Activated naive CD8-positive, alpha-beta T cell treated with anti-CD3 and anti-CD28 coated beads, Interleukin-2, amount 10 ng/mL, durations not matched to agents 7 days and 5 days (primary cell): ENCODE measurements at places on chromosomes 2 and 18. TPM values are rescaled to one million over a fixed set of nuclear protein-coding genes. Genes with fewer than 3 reads are reported as not detected.

DNA sequence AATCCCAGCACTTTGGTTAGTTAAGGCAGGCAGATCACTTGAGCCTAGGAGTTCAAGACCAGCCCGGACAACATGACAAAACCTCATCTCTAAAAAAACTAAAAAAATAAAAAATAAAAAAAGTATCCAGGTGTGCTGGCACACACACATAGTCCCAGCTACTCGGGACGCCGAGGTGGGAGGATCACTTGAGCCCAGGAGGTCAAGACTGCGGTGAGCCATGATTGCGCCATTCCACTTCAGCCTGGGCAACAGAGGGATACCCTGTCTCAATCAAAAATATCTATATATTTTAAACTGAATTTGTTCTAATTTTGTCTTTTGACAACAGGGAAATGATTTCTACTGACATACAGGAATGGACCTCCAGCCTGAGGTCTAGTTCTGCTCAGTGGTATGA lies 73.3 kb upstream of the MBOAT2 start:
- H3K27me3 ChIP-seq: peaks cover 3% of the 10 kb centered on the region
- H3K4me3 ChIP-seq: no peak overlapping the region
- H3K4me1 ChIP-seq: no peaks in the 10 kb centered on the region
- no peaks in the 10 kb centered on the region for H3K36me3 ChIP-seq
- DNase-seq: no peak

DNA sequence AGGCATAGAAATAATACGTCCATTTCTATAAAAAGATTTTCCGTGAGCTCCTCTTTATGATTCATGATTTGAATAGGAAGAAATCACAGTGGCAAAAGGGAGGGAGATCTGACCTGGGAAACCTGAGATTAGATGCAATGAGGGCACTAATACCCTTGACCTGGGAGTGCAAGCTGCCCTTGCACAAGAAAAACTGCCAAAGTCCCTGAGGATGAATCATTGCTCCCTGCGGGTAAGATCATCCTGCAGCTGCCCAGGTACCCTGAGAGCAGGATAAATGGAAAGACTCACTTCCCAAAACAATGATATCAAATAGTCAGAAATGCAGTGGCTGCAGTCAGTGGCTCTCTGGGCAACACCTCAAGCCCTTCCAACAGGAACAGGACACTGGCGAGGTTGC lies 11.6 kb downstream of the FHL2 start:
- H3K4me1 ChIP-seq: no peaks in the 10 kb centered on the region
- H3K4me3 ChIP-seq: no peak overlapping the region
- no peak for DNase-seq
- H3K36me3 ChIP-seq: no peaks in the 10 kb centered on the region
- no peak overlapping the region for H3K27ac ChIP-seq

DNA sequence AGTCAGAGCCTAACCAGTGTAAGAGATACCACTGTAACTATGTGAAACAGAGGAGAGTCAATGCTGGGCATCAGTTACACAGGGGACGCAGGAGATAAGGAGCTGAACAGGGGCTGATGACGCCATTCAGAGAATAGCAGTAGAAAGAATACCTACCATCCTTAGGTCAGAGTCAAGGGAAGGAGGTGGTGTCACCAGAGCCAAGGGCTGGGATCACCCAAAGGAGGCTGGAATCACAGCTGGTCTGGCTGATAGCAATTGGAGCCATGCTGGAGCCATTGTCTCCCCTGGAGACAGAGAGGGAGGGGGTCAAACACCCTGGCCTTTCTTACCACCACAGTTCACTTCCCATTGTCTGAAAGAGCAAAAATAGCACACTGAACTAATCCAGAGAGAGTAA lies 37.3 kb upstream of the C18orf32 start:
- no peak overlapping the region for H3K4me3 ChIP-seq
- H3K4me1 ChIP-seq: no peaks in the 10 kb centered on the region
- no peaks in the 10 kb centered on the region for H3K36me3 ChIP-seq
- DNase-seq: no peak

GRCh38 chr2:8059255-8059654 lies 622.6 kb upstream of the ID2 start:
- H3K4me1 ChIP-seq: peaks cover 6% of the 10 kb centered on the region
- peaks cover 2% of the 10 kb centered on the region for H3K27me3 ChIP-seq
- no peak for DNase-seq
- peaks cover 4% of the 10 kb centered on the region for H3K36me3 ChIP-seq
- H3K4me3 ChIP-seq: no peak overlapping the region

DNA sequence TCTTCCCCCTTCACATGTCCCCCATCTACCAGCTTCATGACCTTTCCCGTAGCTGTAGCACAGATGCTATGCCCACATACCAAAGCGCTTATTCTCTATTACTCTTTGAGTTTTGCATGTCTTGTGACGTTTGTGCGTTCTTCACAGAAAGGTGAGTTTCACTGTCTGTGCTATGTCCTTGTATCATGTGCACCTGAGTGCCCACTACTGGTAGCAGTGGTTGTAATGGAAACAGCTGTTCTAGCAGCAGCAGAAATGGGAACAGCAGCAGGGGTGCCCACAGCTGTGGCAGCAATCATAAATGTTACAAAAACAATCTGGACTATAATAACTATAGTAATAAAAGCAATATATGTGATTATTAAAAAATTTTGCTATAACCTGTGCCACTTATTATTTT lies 127.1 kb downstream of the STK39 start:
- no peaks in the 10 kb centered on the region for H3K27me3 ChIP-seq
- no peak for DNase-seq
- no peak overlapping the region for H3K27ac ChIP-seq
- peaks cover 2% of the 10 kb centered on the region for H3K4me1 ChIP-seq
- H3K36me3 ChIP-seq: peaks cover 16% of the 10 kb centered on the region
- no peak overlapping the region for H3K4me3 ChIP-seq

DNA sequence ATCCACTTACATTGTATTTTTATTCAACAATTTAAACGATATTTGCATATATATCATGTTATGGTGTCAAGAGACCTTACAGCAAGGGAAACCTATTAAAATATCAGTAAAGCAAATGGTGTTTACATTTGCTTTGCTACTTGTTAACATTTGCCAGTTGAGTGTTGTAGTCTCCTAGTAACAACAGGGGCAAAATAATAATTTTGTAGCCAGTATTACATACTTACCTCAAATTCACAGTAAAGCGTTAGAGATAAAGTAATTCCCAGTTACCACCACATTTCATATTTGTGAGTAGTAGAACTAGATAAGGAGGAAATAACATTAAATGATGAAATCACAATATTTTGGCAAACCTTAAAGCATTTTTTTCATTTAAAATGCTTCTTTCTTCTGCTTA lies 71.3 kb downstream of the FASTKD2 start:
- H3K27ac ChIP-seq: no peak overlapping the region
- no peaks in the 10 kb centered on the region for H3K4me1 ChIP-seq
- H3K4me3 ChIP-seq: no peak overlapping the region

GRCh38 chr2:156470975-156471583 lies 34.9 kb downstream of the GPD2 start:
- no peak overlapping the region for H3K4me3 ChIP-seq
- no peak overlapping the region for H3K27ac ChIP-seq
- DNase-seq: no peak
- H3K27me3 ChIP-seq: no peaks in the 10 kb centered on the region
- H3K36me3 ChIP-seq: peaks cover 19% of the 10 kb centered on the region
- H3K4me1 ChIP-seq: peaks cover 21% of the 10 kb centered on the region

- DNase-seq: no peak
- no peaks in the 10 kb centered on the region for H3K27me3 ChIP-seq
- H3K4me3 ChIP-seq: peak overlapping the region; percentile 90
These were observed 1.6 kb upstream of the NFE2L2 start for GRCh38 chr2:177265824-177266817.

DNA sequence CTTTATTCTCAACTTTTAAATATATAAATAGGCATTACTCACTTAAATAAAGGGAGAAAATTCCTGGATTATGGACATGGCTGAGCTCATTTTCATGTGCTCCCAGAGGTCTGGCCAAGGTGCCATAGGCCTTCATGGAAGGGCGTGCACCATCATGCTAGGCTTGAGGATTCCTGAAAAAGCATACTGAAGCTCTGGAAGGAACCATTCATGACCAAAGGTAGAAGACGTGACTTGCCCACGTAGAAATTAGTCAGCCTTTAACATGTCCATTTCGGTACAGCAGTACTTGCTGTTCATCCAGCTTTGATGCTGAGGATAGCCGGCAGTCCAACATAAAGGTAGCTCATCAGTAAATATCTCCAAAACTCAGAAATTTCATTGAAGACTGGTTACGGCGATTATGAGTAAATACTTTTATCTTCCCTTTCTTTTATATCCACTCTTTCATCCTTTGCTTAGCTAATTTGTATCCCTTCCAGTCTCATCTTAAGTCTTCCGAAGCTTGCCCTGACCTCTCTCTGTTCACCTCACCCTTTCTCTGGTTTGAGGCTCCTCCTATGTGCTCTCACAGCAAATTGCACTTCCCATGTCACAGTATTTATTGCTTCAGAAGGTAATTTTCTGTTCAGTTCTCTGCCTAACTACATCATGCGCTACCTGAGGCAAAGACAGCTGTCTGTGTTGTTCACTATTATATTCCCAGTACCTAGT lies 32.3 kb upstream of the ASNSD1 start:
- peaks cover 7% of the 10 kb centered on the region for H3K4me1 ChIP-seq
- H3K27me3 ChIP-seq: peaks cover 3% of the 10 kb centered on the region
- no peak for DNase-seq
- no peak overlapping the region for H3K27ac ChIP-seq
- no peak overlapping the region for H3K4me3 ChIP-seq

- no peaks in the 10 kb centered on the region for H3K27me3 ChIP-seq
- peaks cover 2% of the 10 kb centered on the region for H3K36me3 ChIP-seq
- no peaks in the 10 kb centered on the region for H3K4me1 ChIP-seq
- H3K4me3 ChIP-seq: no peak overlapping the region
These were observed 21.4 kb downstream of the ZNF24 start for GRCh38 chr18:35322486-35323458.

DNA sequence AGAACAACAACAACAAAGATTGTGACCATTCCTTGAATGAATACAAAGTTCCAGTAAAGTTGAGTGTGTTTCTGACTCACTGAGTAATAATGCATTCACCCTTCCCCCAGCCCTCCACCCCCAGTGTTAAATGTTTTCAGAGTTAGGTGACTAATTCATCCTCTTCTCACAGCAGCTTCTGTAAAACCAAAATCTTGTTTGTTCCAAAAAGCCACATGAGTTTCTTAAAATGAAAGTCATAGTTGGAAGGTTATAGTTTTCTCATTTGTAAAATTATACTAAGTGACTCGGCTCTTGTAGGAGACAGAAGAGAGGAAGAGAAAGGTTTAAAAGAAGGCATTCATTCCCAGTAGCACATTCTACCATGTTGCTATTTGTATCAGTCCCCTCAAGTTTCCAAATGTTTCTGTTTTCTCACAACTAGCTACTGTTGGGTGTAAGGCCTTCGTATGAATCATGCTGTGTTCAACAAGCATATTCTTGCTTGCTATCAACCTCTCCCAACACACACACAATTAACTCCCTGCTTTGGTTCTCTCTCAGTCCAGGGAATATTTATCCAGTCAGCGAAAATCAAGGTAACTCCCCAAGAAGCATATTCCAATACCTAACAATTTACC lies 75.3 kb downstream of the MBD2 start:
- peaks cover 15% of the 10 kb centered on the region for H3K36me3 ChIP-seq
- no peaks in the 10 kb centered on the region for H3K27me3 ChIP-seq
- peak overlapping the region; percentile 12 for H3K27ac ChIP-seq
- H3K4me1 ChIP-seq: peaks cover 23% of the 10 kb centered on the region
- no peak for DNase-seq
- peak overlapping the region; percentile 9 for H3K4me3 ChIP-seq

GRCh38 chr18:57664568-57665165 lies 43.0 kb upstream of the NARS1 start:
- H3K4me1 ChIP-seq: peaks cover 25% of the 10 kb centered on the region
- no peaks in the 10 kb centered on the region for H3K27me3 ChIP-seq
- H3K36me3 ChIP-seq: peaks cover 4% of the 10 kb centered on the region
- H3K27ac ChIP-seq: no peak overlapping the region
- no peak overlapping the region for H3K4me3 ChIP-seq
- DNase-seq: no peak

GRCh38 chr18:46435031-46435430 lies 222.0 kb downstream of the LOXHD1 start:
- H3K27me3 ChIP-seq: peaks cover 14% of the 10 kb centered on the region
- no peaks in the 10 kb centered on the region for H3K36me3 ChIP-seq
- no peak overlapping the region for H3K4me3 ChIP-seq
- no peaks in the 10 kb centered on the region for H3K4me1 ChIP-seq
- DNase-seq: no peak

GRCh38 chr2:71783815-71784214 lies 330.5 kb downstream of the DYSF start:
- no peak for DNase-seq
- no peak overlapping the region for H3K27ac ChIP-seq
- no peaks in the 10 kb centered on the region for H3K4me1 ChIP-seq
- H3K36me3 ChIP-seq: no peaks in the 10 kb centered on the region
- peaks cover 2% of the 10 kb centered on the region for H3K27me3 ChIP-seq

- H3K36me3 ChIP-seq: peaks cover 16% of the 10 kb centered on the region
- no peak overlapping the region for H3K4me3 ChIP-seq
- no peaks in the 10 kb centered on the region for H3K27me3 ChIP-seq
These were observed 45.7 kb upstream of the STK17B start for GRCh38 chr2:196217116-196217515.

DNA sequence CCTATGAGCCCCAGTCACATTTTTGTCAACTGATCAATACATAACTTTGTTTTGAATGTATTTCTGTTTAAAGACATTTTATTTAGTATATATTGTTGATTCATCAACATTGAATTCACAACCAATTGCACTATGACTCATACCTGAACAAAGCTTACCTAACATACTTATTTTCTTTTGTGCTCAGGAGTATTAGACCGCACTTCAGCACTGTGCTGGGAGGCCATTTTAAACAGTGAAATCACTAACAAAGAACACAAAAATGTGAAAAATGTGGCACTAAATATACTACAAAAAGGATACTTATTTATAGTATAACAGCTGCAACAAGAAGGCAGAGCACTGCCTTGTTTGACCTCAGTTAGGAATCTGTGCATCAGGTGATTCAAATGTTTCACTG lies 12.4 kb upstream of the IFIH1 start:
- H3K27ac ChIP-seq: no peak overlapping the region
- H3K4me1 ChIP-seq: peaks cover 7% of the 10 kb centered on the region
- H3K4me3 ChIP-seq: no peak overlapping the region
- no peaks in the 10 kb centered on the region for H3K36me3 ChIP-seq
- DNase-seq: no peak
- H3K27me3 ChIP-seq: no peaks in the 10 kb centered on the region

GRCh38 chr2:23718931-23719700 lies 207.8 kb downstream of the ATAD2B start:
- H3K4me1 ChIP-seq: no peaks in the 10 kb centered on the region
- H3K27me3 ChIP-seq: no peaks in the 10 kb centered on the region
- H3K4me3 ChIP-seq: no peak overlapping the region
- H3K36me3 ChIP-seq: peaks cover 41% of the 10 kb centered on the region

The SLC30A3 gene
- 0.64 TPM for total RNA-seq

The EPB41L3 gene
- 3.4 TPM for total RNA-seq

The INHA gene
- not detected for total RNA-seq

The CAPN14 gene
- total RNA-seq: 0.28 TPM

The PLGLB1 gene
- total RNA-seq: 7.9 TPM

The SERPINB7 gene
- not detected for total RNA-seq

The ANO7 gene
- 1.4 TPM for total RNA-seq

The KCNS3 gene
- not detected for total RNA-seq

The STEAP3 gene
- not detected for total RNA-seq

The NTSR2 gene
- not detected for total RNA-seq
